ENCODE measurements at places on chromosomes 12 and 14.

GRCh38 chr14:101594511-101595148 lies 33.3 kb downstream of the DIO3 start:
- H3K36me3 ChIP-seq: no peaks in the 10 kb centered on the region
- no peaks in the 10 kb centered on the region for H3K4me1 ChIP-seq
- H3K27ac ChIP-seq: no peak overlapping the region
- H3K4me3 ChIP-seq: no peak overlapping the region

- peaks cover 32% of the 10 kb centered on the region for H3K36me3 ChIP-seq
- peaks cover 22% of the 10 kb centered on the region for H3K4me1 ChIP-seq
- peak; percentile 65 for DNase-seq
- no peaks in the 10 kb centered on the region for H3K27me3 ChIP-seq
These were observed 4.7 kb downstream of the TNFRSF1A start for GRCh38 chr12:6336889-6337853.

DNA sequence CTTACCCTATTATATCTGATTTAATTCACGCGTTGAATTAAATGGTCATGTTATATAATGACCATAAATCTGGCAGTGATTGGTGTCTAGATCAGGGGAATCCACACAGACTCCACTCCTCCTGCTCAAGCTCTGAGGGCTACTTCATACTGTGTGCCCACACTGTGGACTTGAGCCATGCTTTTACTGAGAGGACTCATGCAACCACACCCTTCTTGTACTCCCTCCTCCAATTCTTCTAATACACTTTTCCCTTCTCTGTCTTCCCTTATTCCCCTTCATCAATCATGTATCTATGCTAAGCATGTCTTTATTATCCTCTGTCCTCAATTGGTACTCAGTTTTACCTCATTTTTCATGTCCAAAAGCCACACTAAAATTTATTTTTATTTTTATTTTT lies 37.7 kb upstream of the LRFN5 start:
- no peak overlapping the region for H3K27ac ChIP-seq
- H3K4me1 ChIP-seq: no peaks in the 10 kb centered on the region
- no peak for DNase-seq
- peaks cover 34% of the 10 kb centered on the region for H3K27me3 ChIP-seq

GRCh38 chr12:26112703-26113147 lies 12.1 kb downstream of the BHLHE41 start:
- H3K27me3 ChIP-seq: no peaks in the 10 kb centered on the region
- H3K4me3 ChIP-seq: peak overlapping the region; percentile 72
- H3K4me1 ChIP-seq: peaks cover 22% of the 10 kb centered on the region
- no peak overlapping the region for H3K27ac ChIP-seq
